ENCODE measurements at places on chromosomes 4 and X.

DNA sequence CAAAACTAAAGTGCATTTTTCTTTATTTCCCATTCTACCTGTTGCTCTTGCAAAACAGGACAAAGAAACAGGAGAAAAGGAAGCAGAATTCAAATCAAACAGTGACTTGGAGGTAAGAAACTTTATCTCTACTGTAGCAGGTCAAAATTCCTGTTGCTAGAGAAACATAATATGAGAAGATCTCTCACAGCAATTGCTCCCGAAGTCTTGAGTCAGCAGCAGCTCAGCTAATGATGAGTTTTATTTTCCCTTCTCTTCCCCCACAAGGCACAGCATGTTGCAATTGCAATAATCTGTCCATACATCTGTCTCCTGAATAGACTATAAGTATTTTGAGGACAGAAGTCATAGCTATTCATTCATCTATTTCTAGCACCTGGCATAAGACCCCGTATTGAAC lies 112.7 kb downstream of the CLNK start:
- no peak for DNase-seq

GRCh38 chr4:31998807-31999206 lies 1278.6 kb downstream of the PCDH7 start:
- no peak for DNase-seq

DNA sequence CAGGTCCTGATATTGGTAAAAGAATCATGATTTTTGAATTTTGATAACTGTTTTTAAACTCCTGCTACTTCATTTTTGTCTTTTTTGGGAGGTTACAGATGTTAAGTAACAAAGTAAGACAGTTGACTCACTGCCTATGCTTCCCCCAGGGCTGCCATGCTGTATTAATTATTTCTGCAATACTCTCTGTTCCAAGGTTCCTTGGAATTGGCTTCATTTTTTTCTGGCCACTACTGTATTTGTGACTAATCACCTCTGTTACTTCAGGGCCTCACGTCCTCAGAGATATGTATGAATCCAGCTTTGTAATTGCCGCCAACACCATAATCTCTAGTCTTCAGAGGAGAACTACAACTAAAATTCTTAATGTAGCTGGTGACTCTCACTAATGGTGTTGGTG lies 1729.3 kb downstream of the C4orf33 start:
- DNase-seq = no peak

DNA sequence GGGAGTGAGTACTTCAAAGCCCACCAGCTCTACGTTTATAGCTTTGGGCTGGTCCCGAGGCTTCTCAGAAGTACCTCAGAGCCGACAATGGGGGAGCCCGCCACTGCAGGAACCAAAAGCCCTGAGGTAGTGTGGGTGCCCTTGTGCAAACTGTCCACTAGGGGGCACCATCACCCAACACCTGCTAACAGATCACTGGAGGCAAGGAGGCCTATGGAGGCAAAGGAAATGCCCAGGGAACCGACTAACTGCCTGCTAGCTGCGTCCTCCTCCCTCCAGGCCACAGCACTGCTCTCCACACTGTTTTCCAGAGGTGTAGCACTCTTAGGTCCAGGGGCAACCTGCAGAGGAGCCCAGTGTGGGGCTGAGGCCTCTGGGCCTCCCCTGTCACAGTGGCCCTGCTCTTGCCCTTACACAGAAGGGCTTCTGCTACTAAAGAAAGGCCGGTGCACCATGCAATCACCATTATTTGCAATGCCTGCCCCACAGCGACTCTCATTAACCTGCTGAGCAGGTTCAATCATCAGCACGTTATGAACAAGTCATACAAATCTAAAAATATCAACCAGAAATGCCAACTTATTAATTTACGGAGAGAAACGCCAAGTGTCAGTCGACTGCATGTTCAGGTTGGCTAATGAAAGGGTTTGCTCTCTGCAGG lies 159.1 kb downstream of the NSUN7 start:
- DNase-seq = peak; percentile 79

- no peak for DNase-seq
These were observed 855 bp downstream of the GPRASP2 start for GRCh38 chrX:102712981-102713625.

GRCh38 chr4:2125023-2125422 lies 65.9 kb downstream of the NAT8L start:
- DNase-seq = no peak

- no peak for DNase-seq
These were observed 244.2 kb downstream of the ANK2 start for GRCh38 chr4:113293674-113294073.

DNA sequence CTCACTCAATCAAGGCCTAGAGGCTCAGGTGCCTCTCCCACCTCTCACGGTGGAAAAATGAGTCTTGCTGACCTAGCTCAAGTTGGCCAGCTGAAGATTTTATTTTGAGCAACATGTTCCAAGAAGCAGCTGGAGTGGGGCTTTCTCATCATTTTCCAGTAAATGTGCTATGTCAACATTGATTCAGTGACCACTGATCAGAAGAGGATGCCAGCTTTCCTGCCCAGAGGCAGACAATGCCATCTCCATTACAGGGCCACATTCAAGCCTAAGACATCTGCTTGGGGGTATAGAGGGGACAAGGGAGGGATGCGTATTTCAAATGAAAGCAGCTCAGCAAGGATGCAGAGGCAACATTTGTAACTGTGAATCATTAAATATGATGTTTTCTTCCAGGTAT lies 3.0 kb downstream of the MEPE start:
- no peak for DNase-seq

- DNase-seq = no peak
These were observed 94.9 kb upstream of the WDR17 start for GRCh38 chr4:175970724-175971123.

DNA sequence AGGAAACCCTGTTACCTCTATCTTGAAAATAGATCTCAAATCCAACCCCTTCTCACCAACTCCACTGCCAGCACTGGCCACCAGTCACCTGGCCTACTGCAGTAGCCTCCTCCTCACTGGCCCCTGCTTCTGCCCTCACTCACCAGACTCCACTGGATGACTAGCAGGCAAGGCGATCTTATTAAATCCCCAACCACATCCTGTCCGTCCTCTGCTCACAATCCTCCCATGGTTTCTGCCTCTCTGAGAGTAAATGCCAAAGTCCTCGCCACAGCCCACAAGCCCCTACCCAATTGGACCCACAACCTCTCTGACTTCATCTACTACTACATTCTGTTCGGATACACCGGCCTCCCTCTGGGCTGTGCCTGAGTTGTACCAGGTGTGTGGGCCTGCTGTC lies 5.4 kb upstream of the PIM2 start:
- no peak for DNase-seq

GRCh38 chrX:108438110-108438623 lies at the start of gene COL4A6:
COL4A6 (minus strand) TSS chrX:108438422; CDS start chrX:108438196, 226 bp downstream.
- DNase-seq = no peak

DNA sequence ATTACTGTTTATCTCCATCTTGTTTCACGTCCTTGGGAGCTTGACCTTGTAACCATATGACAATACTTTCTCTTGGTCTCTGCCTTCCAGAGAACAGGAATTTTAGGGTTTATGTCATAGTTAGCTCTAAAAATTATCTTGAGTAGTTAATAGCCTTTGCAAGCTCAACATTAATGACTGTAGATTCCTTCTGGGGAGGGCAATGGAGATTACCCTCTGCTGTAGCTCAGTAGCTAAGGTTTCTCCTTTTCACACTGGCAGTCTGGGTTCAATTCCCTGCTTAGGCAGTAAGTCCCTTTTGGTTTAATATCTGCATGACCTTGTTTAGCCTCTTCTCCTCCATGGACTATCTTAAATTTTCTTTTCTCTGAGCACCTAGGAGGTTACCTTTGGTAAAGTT lies 181.7 kb upstream of the GPR101 start:
- no peak for DNase-seq

GRCh38 chrX:153226344-153227185 lies 47.5 kb downstream of the MAGEA1 start:
- no peak for DNase-seq

- DNase-seq = peak; percentile 48
These were observed 28.3 kb upstream of the MSANTD1 start for GRCh38 chr4:3220476-3221183.

DNA sequence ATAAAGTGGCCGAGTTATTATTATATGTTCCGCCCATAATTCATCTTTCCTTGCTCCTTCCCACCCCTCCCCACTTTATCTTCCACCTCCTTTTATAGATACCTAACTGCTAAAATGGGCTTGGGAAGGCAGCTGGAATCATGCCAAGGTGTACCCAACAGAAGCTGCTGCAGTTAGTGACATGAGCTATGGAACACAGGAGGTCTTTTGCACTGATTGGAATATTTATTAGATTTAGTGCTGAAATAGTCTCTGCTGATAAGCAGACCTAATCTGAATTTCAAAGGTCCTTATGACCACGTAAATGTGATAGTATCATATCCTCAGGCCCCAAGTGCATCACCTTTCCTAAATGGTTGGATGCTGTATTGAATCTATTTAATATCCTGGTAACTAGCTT lies 64.9 kb downstream of the HMGB2 start:
- DNase-seq = no peak

DNA sequence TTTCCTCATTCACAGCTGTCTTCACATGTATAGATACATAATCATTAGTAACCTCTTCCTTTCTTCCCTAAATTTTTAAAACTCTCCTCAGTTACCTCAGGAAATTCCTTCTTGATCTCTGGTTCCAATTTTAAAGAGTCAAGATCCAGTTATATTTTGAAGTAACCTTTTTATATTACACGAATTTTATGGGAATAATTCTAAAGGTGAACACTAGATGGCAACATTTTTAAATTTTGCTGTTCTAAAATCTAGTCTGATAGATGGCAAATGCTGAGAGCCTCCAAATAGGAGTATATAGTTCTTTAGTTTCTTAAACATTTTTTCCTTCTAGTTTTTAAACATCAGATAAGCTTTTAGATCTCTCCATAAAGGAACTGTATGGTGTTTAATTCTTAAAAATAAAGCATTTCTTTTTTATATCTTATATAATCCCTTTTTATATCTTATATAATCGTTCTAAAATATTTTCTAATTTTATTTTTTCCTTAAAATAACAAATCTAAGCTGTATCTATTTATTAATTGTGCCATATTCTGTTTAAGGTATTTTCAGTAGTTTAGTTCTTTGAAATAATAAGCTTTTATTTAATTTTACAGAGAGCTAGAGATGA lies 37.9 kb upstream of the PAPSS1 start:
- no peak for DNase-seq

DNA sequence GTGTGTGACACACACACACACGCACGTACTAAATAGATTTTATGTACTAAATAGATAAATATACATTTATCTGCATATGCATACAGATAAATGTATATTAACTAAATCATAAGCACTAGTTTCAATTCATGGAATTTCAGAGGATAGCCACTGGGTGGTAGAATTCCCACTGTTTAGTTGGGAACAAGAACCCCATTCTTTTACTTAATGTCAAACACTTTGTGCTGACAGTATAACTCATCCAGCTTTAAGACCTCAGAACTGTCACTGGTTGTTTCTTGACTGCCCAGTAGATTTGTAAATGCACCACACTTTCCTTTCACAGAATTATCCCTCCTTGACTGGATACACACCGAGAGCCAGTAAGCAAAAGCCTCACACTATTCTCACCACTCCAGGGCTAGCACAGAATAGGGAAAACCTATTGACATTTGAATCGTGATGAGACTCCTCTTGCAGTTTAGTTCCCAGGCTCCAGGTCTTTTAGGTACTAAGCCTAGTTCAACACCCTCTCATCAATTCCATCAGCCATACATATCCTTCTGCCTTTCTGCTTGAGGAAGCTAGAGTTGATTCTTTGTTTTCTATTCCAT lies 32.4 kb downstream of the PPARGC1A start:
- no peak for DNase-seq

- no peak for DNase-seq
These were observed 122.1 kb upstream of the GUCY1A1 start for GRCh38 chr4:155544547-155544946.

All from activated CD8-positive, alpha-beta memory T cell treated with anti-CD3 and anti-CD28 coated beads, Interleukin-2, amount 10 ng/mL, durations not matched to agents 7 days and 5 days (primary cell).